ENCODE measurements at places on chromosomes 13 and 19.
A peak's percentile ranks its signal among the peaks of the same experiment; 100 is the strongest.

DNA sequence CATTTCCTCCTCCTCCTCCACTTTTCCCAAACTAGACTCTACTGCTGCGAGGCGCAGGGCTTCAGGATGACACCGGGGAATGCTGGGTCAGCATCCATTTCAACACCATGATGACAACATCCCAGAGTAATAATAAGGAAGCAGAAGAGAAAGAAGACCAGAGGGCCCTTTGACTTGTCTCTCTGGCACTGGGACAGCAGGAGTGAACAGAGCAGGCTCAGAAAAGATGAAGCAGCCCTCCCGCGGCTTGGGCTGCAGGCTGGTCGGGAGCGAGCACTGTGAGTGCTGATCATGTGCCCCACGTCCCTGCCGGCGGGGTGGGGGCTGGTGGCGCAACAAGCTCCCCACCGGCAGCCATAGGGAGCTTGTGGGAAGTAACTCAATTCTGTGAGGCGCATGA lies 30.5 kb downstream of the RANBP3 start:
- no peak for DNase-seq

GRCh38 chr19:966485-967088 lies 17.6 kb upstream of the WDR18 start:
- no peak for DNase-seq

GRCh38 chr13:22793598-22794134 lies 387.1 kb upstream of the SGCG start:
- no peak for DNase-seq

- no peak for DNase-seq
Measured at GRCh38 chr19:14410091-14411051, 8.8 kb downstream of the DDX39A start.

- peak; percentile 33 for DNase-seq
Measured at GRCh38 chr13:44117351-44117750, 237.6 kb downstream of the LACC1 start.

DNA sequence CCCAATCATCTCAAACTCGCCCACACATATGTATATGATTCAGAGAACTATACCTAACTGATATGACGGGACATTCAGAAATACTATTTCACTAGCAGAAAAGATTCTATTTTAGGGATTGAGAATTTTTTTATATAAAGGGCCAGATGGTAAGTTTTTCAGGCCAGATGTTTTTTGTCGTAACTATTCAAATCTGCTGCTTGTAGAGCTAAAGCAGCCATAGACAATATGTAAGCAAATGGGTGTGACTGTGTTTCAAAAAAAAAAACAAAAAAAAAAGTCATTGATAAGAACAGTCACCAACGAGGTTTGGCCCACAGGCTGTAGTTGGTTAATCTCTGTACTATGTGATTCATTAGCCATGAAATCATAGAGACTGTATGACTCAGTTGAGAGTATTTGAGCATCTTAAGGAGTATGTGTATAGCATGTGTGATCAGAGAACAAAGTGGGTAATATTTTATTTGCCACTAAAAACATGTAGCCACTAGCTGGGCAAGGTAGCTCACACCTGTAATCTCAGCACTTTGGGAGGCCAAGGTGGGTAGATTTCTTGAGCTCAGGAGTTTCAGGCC lies 2724.7 kb downstream of the PCDH9 start:
- no peak for DNase-seq

- DNase-seq = no peak
Measured at GRCh38 chr13:52760077-52760476, 20.5 kb upstream of the CNMD start.

- peak; percentile 24 for DNase-seq
Measured at GRCh38 chr19:18832306-18833140, 764 bp downstream of the UPF1 start.

GRCh38 chr19:28396287-28396831 lies 816.6 kb downstream of the UQCRFS1 start:
- no peak for DNase-seq

DNA sequence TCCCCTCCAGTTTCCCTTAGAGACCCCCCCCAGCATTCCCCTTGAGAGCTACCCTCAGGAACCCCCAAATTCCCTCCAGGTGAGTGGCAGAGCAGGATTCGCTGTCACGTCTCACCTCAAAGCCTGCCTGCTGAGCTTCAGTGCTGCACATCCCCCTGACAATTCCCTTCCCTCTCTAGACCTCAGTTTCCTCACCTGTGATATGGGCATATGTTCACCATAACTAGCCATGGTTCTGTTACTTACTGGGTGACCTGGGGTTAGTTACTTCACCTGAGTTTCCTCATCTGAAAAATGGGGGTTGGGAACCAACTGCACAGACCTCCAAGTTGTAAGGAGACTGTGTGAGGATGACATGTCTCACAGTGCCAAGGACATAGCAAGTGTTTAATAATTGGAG lies 75.5 kb downstream of the RYR1 start:
- DNase-seq = no peak

Data from hematopoietic multipotent progenitor cell (in vitro differentiated cells).